ENCODE measurements at places on chromosomes 2 and 18.

DNA sequence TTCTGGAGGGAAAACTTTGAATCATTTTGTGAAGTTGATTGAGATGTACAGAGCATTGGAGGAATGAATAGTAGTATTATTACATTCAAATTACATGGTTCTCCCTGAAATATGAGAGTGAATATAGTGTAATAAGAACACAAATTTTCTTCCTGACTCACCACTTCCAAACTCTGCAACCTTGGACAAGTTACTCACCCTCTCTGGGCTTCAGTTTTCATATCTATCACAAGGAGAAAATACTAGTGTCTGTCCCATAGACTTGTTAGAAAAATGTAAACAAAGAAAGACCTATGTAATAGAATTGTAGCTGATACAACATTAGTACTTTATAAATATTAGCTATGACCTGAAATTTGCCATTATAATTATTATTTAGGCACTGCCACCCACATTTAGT, 150.8 kb downstream of the LRRTM1 start:
- DNase-seq: no peak

GRCh38 chr2:20868377-20868776, 45.5 kb upstream of the LDAH start:
- DNase-seq: no peak

- no peak for DNase-seq
Observed at GRCh38 chr2:81942136-81942680, 1637.7 kb upstream of the LRRTM1 start.

- DNase-seq: no peak
Observed at GRCh38 chr2:126835831-126836230, 62.9 kb upstream of the TEX51 start.

DNA sequence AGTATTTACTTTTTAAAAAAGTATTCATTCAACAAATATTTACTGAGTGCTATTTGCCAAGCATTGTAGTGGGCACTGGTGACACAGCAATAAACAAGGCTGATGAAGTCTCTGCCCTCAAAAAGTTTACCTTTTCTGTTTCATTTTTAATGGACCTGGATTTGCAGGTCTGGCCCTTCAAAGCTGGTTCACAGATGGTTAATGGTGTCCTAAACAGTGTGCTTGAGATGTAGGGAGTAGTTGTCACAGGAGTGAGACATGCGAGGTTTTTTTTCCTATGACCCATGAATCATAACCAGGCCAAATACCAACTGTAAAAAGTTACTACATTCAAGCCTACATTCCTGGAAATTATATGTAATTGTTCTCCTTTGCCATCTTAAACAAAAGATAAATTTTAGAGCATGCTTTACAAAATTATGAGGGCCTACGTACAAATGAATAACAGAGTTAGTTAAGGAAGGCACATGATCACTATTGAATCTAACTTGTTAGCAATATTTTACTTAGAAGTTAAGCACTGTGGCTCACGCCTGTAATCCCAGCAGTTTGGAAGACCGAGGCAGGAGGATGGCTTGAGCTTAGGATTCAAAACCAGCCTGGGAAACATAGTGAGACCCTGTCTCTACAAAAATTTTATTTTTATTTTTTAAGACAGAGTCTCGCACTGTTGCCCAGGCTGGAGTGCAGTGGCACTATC, 223.9 kb downstream of the MBD5 start:
- DNase-seq: no peak

GRCh38 chr18:77671456-77672167, 422.0 kb downstream of the GALR1 start:
- no peak for DNase-seq

GRCh38 chr2:158194229-158194628, 92.6 kb downstream of the UPP2 start:
- DNase-seq: no peak

- no peak for DNase-seq
Observed at GRCh38 chr2:235623111-235623510, 129.3 kb downstream of the AGAP1 start.

GRCh38 chr18:72542342-72542741, 1.8 kb downstream of the CBLN2 start:
- DNase-seq: no peak

DNA sequence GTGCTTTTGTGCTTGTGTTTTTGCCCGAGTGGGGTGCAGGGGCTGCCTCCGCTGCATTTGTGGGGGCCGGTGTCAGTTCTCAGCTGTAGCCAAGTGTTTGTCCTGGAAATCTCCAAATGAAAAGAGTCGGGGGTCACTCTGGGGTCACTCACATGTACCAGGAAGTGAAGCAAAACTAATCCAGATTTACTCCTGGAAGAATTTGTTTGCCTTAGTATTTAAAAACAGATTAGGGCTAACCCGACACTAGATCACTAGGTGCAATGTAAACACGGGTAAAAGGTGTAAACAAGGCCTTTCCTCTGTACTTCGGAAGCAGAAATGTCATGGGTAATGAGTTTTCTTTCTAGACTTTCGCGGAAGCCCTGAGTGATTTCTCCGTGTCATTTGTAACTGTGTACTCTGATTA, 50.3 kb downstream of the GBX2 start:
- DNase-seq: no peak

DNA sequence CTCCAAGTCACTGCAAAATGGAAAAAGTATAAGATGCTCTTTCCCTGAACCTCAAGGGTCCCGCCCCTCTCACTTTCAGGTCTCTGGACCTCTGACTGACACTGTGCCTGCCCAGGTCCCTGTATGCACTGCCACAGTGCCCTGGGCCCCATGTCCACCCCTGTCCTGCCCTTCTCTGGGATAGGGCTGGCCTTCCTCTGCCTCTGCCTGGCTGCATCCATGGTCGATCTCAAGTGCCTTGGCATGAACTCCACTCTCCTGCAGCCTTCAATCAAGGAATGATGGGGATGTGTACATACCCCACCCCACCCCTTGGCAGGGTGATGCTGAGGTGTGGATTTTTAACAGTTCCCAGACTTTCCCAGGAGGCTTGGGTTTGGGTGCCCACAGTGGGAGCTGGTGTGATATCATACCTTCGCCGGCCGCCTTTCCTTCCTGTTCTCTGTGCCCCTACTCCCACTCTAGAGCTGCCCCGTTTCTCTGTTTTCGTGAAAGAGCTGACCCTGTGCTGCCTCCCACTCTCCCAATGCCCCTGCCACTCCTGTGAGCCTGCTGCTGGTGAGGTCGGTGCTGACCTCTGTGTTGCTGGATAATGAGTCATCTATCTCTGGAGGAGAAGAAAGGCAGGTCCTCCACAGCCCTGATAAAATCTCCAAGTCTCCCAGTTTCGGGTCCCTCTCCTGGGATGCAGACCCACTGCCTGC, 18.9 kb downstream of the PTPN18 start:
- no peak for DNase-seq

GRCh38 chr18:12239431-12239830, 14.7 kb upstream of the CIDEA start:
- DNase-seq: no peak

- DNase-seq: no peak
Observed at GRCh38 chr2:14690926-14691325, 58.4 kb downstream of the LRATD1 start.

DNA sequence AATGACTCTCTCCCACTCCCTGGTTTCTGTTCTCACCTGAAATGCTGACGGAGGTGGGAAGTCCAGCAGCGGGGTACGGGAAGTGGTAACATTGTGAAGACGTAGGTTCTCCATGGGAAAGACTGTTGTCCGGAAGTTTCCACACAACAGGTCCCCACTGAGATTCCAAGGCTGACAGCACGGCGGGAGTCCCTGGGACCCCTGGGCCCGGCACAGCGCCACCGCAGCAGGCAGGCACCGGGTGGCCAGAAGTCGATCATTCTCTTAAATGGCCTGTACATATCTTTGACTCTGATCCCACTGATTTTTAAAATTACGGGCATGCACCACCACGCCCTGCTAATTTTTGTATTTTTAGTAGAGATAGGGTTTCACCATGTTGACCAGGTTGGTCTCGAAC, 201.0 kb upstream of the SALL3 start:
- no peak for DNase-seq

- DNase-seq: no peak
Observed at GRCh38 chr2:231483398-231484329, 19.4 kb upstream of the NCL start.

GRCh38 chr2:105739944-105740530, 4.7 kb upstream of the NCK2 start:
- DNase-seq: no peak

DNA sequence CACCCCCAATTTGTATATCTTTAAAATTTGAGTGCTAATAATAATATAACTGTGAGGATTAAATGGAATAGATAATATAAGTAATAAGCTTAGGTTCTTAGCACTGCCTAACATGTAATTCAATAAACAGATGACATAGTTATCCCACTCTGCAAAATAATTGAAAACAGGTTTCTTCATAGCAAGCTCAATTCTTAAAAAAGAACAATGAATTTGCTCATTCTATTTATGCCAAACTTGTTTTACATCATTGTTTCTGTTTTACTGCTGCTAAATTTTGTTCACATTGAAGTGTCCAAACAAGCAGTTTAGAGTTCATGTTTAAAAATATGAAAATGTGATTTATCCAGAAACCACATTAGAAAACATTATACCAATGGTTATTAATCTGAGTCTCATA, 217.0 kb downstream of the MBD5 start:
- no peak for DNase-seq

DNA sequence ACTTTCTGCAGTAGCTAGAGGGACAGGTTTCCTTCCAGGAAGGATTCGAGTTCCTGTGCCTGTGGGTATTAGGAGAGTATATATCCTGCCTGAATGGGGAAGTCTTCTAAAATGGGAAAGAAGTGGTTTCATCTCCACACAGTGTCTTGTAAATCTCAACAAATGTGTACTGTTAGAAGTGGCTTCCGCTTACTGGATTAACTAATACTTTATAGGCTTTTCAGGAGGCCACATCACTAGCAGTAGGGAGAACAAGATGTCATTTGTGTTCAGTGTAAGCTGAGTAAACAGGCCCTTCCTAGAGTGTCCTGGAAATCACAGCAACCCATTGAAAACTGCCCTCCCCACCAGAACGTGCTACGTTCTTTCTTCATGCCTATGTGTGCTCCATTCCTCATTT, 12.5 kb upstream of the POLR1B start:
- DNase-seq: no peak

- no peak for DNase-seq
Observed at GRCh38 chr2:216119146-216119545, 10.0 kb downstream of the XRCC5 start.

GRCh38 chr2:182301093-182301492, 125.7 kb downstream of the PDE1A start:
- DNase-seq: no peak

- DNase-seq: no peak
Observed at GRCh38 chr18:10544093-10544748, 18.4 kb downstream of the NAPG start.

DNA sequence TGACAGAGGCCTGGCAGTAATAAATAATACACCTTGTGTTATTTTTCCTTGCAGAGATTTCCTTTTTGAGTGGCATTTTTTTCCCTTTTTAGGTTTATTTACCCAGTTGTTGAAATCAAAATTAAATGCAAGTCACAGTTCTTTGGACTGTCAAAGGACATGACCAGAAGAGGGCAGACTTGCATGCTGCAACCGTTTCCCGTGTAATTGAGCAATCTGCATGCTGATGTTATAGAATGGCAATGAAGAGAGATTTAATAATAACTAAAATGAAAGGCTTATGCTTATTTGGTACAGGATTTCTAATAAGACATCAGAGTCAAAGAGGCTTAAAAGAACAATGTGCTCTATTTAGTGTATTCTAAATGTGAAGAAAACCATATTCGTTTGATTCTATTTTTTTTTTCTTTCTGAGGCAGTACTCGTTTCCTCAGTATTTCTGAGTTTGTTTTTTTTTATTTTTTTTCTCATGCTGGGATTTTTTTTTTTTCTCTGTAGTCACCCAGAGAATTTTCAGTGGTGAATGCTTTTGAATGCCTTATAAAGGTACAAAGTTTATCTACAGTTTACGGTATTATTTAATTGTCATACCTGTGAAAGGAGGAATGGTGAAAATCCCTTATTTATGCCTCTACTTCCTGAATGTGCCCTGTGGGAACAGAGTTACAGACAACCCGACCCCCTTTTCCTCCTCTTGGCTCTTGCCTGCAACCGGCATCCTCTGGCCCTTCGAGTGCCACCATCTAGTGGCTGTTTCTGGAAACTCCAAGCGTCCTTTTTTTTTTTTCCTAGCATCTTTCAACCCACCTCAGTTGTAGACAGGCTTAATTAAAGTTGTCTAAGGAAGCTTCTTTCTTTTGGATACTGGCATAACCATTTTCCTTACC, 368.5 kb downstream of the LRRTM1 start:
- DNase-seq: peak; percentile 42

- DNase-seq: no peak
Observed at GRCh38 chr18:77222464-77222863, 27.2 kb upstream of the GALR1 start.

DNA sequence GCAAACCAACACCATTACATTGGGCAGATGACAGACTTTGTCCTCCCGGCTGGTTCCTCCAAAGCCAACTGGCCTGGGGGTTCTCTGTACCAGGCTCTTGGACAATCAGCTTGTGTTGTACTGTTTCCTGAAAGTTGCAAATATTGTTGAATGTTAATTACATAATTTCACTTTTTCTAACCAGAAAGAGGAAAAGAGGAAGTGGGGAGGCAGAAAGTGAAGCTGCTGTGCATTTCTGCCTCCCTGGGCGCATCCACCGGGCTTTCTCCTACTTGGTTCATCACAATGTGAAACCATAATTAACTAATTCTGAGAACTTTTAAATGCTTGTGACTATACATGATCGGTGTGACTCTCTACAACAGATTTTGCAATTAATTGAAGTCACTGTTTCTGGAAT, 10.1 kb downstream of the TWIST2 start:
- no peak for DNase-seq

- DNase-seq: no peak
Observed at GRCh38 chr18:62919109-62919838, 203.9 kb downstream of the PHLPP1 start.

GRCh38 chr2:98815795-98816194, 84.9 kb upstream of the MGAT4A start:
- no peak for DNase-seq

GRCh38 chr2:12607971-12608370, 108.8 kb upstream of the TRIB2 start:
- DNase-seq: no peak

GRCh38 chr2:62287899-62288880, 92.3 kb downstream of the B3GNT2 start:
- DNase-seq: no peak

DNA sequence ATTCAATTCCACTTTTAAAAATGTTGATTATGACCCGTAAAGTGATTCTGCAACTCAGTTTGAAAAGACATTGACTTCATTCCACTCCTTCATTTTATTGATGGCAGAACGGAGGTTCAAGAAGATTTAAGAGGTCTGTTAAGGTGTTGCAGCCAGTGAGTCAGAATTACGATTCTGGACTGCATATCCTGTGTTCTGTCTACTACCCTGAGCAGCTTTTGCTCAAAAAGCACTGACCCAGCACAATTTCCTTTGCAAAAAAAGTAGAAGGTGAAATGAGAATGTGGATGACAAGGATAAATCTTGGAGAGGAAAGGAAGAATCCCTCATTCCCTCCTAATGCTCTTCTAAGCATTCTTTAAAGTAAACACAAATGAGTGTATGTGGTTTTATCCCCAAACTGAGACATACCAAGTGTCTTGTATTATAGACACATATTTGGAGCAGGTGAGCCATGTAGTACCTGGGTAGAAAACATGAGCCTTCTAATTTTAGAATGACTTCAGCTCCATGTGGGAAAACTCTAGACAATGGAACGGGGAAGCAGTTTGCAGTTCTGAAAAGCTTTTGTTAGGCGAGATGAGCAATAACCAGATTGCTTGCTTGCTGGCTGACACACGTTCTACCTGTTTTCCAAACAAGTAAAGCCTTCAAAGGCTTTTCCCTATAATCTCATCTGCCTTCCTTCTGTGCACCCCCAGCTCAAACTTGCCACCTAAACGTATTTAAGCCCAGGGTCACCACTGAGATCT, 44.7 kb downstream of the TGFA start:
- no peak for DNase-seq
